Keratinocyte (primary cell): ENCODE measurements at places on chromosomes 11 and 22. TPM values are rescaled to one million over a fixed set of nuclear protein-coding genes. Genes with fewer than 3 reads are reported as not detected.

GRCh38 chr11:33655842-33656600 is 44.6 kb downstream of the C11orf91 start:
- DNase-seq = no peak

- no peak for DNase-seq
Measured at GRCh38 chr22:19499236-19499879, 19.6 kb downstream of the CDC45 start.

- no peak for DNase-seq
Measured at GRCh38 chr22:46911346-46911745, 148.9 kb downstream of the TBC1D22A start.

The PKP3 gene
- 125 to 245 TPM (median 127 TPM) in 3 replicates for polyA plus RNA-seq

GRCh38 chr11:2664791-2665525 is 34.8 kb downstream of the KCNQ1OT1 start:
- no peak for DNase-seq

DNA sequence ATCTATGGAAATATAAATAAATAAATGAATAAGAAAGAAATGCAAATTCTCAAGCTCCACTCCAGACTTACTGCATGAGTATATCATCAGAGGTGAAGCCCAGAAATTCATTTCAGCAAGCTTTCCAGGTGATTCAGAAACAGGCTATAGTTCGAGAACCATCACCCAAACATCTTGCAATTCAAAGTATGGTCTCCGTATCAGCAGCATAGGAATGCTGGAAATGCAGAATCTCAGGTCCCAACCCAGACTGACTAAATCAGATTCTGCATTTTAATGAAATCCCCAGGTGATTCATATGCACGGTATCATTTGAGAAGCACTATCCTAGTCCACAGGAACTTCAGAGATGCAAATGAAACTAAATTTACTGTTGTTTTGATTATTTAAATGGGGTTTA is 95.3 kb downstream of the SERGEF start:
- no peak for DNase-seq

The TMPRSS6 gene
- polyA plus RNA-seq = not detected in 3 replicates
